ENCODE measurements at places on chromosomes 6 and 20. TPM values are rescaled to one million over a fixed set of nuclear protein-coding genes. Genes with fewer than 3 reads are reported as not detected.

DNA sequence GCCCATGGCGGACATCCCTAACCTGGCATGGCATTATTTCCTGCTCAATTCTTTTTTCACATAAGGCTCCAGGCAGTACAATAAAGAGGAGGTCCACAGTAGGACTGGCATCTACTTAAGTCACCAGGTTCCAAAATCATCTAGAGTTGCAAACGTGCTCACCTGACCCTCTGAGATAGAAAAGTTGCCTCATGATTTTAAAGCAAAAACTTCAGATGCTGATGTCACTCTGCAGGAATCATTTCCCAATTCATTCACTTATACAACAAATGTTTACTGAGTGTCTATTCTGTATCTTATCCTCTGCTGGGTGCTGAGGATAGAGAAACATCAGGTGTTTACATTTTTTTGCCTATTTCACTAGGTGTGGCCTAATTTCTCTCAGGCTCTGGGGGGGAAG is 2.2 kb downstream of the ADGRF4 start:
- H3K27ac ChIP-seq: no peak overlapping the region
- no peaks in the 10 kb centered on the region for H3K4me1 ChIP-seq
- H3K27me3 ChIP-seq: no peaks in the 10 kb centered on the region
- H3K36me3 ChIP-seq: no peaks in the 10 kb centered on the region
- no peak for DNase-seq

DNA sequence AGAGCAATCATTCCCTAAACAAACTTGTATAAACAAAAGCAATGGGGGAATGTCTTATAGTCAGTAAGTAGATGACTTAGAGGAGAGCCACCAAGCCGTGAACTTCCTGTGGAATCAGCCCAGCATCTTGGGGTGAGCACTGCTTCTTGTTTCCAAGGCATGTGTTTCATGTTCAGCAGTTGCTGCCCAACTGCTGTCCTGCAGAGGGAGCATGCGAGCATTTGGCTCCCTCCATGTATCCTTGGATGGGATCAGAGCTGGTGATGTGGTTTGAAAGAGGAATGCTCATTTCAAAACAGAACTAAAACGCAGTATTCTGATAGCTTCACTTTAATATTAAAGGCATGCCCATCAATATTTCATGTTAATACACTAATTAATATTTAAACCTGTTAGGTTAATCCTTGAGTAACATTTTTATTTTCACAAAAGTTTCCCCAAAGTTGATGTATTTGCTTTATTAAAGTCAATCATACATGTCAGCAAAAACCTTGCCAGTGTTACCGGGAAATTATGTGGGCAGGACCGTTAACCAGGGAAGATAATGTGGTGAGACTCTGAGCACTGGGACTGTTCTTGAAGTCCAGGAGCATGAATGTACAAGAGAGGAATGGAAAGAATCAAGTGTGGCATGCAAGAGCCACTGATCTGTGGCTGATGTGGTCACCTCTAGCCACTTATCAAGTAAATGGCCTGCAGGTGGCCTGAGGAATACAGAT is 172.1 kb upstream of the GGTLC1 start:
- H3K4me3 ChIP-seq: no peak overlapping the region
- H3K27me3 ChIP-seq: no peaks in the 10 kb centered on the region
- no peak overlapping the region for H3K27ac ChIP-seq
- no peaks in the 10 kb centered on the region for H3K4me1 ChIP-seq
- H3K36me3 ChIP-seq: no peaks in the 10 kb centered on the region

- H3K27me3 ChIP-seq: no peaks in the 10 kb centered on the region
- H3K4me1 ChIP-seq: no peaks in the 10 kb centered on the region
- no peak overlapping the region for H3K27ac ChIP-seq
- DNase-seq: no peak
- no peaks in the 10 kb centered on the region for H3K36me3 ChIP-seq
- H3K4me3 ChIP-seq: no peak overlapping the region
Observed at GRCh38 chr6:89002523-89002922, 39.1 kb upstream of the RNGTT start.

- no peak overlapping the region for H3K27ac ChIP-seq
- no peaks in the 10 kb centered on the region for H3K36me3 ChIP-seq
- no peak for DNase-seq
- no peaks in the 10 kb centered on the region for H3K27me3 ChIP-seq
- no peak overlapping the region for H3K4me3 ChIP-seq
Observed at GRCh38 chr20:32972181-32973076, 31.8 kb downstream of the SUN5 start.

DNA sequence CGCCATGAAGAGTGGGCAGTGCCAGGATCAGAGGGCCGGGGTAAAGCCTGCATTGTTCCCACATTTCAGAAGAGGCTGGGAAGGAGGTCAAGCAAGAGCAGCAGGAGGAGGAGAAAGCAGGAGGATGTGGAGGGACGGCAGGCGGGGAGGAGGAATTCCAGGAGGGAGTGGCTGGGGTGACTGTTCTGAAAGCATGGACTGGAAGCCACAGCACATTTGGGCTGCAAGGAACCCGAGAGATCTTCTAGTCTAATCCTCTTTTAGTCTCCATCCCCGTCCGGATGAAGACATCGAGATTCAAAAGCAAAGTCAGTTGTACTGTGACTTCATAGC is 76.9 kb downstream of the FAM50B start:
- no peak overlapping the region for H3K4me3 ChIP-seq
- H3K4me1 ChIP-seq: no peaks in the 10 kb centered on the region
- no peak overlapping the region for H3K27ac ChIP-seq
- no peak for DNase-seq
- no peaks in the 10 kb centered on the region for H3K36me3 ChIP-seq

- H3K4me1 ChIP-seq: no peaks in the 10 kb centered on the region
- H3K36me3 ChIP-seq: no peaks in the 10 kb centered on the region
- H3K27ac ChIP-seq: no peak overlapping the region
- no peak for DNase-seq
- no peaks in the 10 kb centered on the region for H3K27me3 ChIP-seq
Observed at GRCh38 chr6:21079468-21080048, 514.0 kb upstream of the SOX4 start.

DNA sequence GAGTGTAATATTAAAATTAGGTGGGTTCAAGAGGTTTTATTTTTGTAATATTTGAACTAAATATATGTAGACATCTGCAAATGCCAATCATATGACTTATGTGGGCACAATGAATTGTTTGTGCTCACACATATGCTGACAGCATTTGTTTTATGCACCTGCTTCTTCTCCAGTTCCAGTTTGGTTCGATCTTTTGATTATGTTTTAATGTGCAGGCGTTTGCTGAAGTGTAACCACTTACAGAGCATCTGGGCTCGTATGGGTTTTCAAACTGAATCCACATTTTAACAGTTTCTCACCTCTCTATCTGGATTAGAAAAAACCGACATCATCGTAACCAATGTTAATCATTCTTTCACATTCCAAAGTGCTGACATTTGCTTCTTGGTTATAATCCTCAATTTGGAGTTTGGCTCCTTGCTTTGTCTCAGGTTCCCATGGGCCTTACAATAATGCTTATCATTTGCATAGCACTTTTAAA is 129.1 kb upstream of the SPACA1 start:
- no peak overlapping the region for H3K27ac ChIP-seq
- no peak overlapping the region for H3K4me3 ChIP-seq
- no peaks in the 10 kb centered on the region for H3K36me3 ChIP-seq
- H3K27me3 ChIP-seq: no peaks in the 10 kb centered on the region

DNA sequence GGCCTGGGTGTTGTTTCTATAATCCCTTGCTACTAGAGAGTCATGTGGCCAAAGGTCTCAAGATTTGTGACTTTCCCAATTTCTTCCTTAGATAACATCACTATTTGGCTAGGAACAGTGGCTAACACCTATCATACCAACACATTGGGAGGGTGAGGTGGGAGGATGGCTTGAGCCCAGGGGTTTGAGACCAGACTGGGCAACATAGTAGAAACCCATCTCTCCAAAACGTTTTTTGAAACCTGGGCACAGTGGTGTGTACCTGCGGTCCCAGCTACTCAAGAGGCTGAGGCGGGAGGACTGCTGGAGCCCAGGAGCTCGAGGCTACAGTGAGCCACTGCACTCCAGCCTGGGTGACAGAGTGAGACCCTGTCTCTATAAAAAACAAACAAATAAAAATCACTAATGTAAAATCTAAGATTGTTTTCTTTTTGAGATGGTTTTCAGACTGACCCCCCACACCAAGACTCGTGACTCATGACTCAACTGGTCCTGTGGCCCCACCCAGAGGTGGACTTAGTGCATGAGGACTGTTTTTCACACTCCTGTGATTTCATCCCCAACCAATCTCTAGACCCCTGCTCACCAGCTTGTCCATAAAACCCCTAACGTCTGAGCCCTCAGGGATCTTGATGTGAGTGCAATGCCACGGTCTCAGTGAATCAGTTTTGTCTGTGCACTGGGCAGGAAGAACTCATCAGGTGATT is 48.3 kb upstream of the KIF16B start:
- H3K27me3 ChIP-seq: no peaks in the 10 kb centered on the region
- no peak for DNase-seq
- H3K27ac ChIP-seq: no peak overlapping the region
- H3K4me3 ChIP-seq: no peak overlapping the region

DNA sequence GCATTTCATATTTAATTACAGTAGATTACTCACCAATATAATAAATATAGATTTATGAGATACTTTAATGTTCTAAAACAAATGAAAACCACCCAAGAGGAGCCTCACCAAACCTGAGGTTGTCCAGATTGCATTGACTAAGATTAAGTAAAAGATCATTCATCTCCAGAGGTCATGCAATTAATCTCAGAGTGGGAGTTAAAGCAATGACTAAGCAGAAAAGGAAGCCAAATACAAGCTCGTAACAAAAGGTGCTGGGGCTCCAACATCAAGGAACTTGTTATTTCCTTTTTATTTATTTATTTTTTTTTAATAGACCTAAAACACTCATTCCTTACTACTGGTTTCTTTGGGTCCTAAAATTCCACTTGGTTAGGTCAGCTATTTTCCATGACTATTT is 57.7 kb downstream of the RSPO3 start:
- H3K4me1 ChIP-seq: no peaks in the 10 kb centered on the region
- H3K4me3 ChIP-seq: no peak overlapping the region
- no peak overlapping the region for H3K27ac ChIP-seq
- no peaks in the 10 kb centered on the region for H3K36me3 ChIP-seq

- no peaks in the 10 kb centered on the region for H3K27me3 ChIP-seq
- no peak overlapping the region for H3K4me3 ChIP-seq
- no peak overlapping the region for H3K27ac ChIP-seq
- H3K4me1 ChIP-seq: peaks cover 11% of the 10 kb centered on the region
Observed at GRCh38 chr6:147246853-147247635, 42.8 kb downstream of the STXBP5 start.

DNA sequence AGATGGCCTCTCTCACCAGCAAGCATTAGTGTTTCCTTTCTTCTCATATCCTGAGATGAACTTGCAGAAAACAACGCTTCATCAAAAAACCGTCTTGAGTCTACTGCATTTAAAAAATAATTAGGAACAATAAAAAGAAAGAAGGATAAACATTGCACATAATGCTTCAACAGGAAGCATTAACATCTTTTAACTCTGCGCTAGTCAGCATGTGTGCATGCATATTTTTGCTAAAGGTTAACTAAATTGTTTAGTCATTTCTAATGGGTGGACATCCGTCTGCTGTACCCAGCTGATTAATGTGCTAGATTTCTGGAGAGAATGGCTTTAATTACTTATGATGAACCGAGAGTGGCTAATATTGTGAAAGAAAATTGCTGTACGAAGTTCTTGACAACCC is 349.3 kb downstream of the SOX4 start:
- H3K27me3 ChIP-seq: no peaks in the 10 kb centered on the region
- H3K36me3 ChIP-seq: no peaks in the 10 kb centered on the region
- no peaks in the 10 kb centered on the region for H3K4me1 ChIP-seq
- no peak for DNase-seq
- no peak overlapping the region for H3K4me3 ChIP-seq
- H3K27ac ChIP-seq: no peak overlapping the region

ZNF341 gene
- total RNA-seq: 1.3 TPM

C20orf173 gene
- total RNA-seq: not detected

ARHGAP40 gene
- not detected for total RNA-seq

CDSN gene
- not detected for total RNA-seq

PSORS1C1 gene
- 0.26 TPM for total RNA-seq

SLC17A9 gene
- 3.9 TPM for total RNA-seq
